ENCODE measurements at places on chromosomes 13 and 19. TPM values are rescaled to one million over a fixed set of nuclear protein-coding genes. Genes with fewer than 3 reads are reported as not detected.

DNA sequence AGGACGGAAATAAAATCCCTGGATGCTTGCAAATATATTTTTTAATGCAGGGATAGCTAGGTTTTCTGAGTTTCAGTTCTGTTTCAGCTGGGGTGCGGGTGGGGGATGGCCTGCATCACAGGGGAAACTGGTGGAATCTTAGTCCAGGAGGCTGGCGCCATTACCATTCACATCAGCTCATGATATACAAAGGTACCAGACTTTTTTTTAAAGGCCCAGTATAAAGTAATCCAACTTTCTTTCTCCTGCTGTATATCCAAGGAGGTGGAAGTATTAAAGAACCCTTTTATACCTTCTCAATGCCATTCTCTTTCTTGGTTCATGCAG is 343.8 kb downstream of the KCNRG start:
- H3K27me3 ChIP-seq = peaks cover 4% of the 10 kb centered on the region
- DNase-seq = no peak

DNA sequence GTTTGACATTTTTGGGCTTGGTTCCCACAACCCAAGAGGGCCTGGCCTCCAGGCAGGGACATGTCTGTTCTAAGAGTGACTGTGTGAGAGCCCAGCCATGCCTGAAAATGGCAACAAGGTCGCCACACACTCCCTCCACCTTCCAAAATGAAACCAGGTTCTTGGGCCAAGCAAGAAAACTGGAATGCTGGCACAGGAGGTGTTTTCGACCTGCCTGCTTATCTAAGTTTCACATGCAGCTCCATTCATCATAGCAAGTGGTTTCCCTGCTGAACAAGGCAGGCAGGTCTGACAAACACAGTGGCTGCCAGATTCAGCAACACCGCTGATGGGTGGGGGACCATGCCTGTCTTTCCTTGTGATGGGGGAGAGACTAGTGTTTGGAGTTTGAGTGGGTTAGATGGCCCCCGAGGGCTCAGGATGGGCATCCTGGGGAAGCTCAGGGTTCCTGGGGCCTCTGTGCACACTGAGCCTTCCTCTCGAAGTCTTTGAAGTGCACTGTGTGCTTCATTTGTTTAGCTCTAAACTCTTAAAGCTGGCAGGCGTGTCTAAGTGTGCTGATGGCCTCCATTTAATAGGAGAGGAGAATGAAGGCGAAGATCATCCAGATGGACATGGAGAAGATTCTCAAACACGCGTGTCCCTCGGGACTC is 17.9 kb upstream of the GAS6 start:
- no peak for DNase-seq
- no peak overlapping the region for H3K27ac ChIP-seq
- peaks cover 13% of the 10 kb centered on the region for H3K4me1 ChIP-seq
- H3K27me3 ChIP-seq = no peaks in the 10 kb centered on the region

- H3K4me1 ChIP-seq = peaks cover 1% of the 10 kb centered on the region
- H3K27ac ChIP-seq = no peak overlapping the region
- H3K4me3 ChIP-seq = no peak overlapping the region
- no peaks in the 10 kb centered on the region for H3K36me3 ChIP-seq
- no peak for DNase-seq
Observed at GRCh38 chr13:25948910-25949309, 102.9 kb downstream of the SHISA2 start.

GRCh38 chr13:106996867-106997618 is 429.1 kb upstream of the ARGLU1 start:
- H3K36me3 ChIP-seq = no peaks in the 10 kb centered on the region
- no peaks in the 10 kb centered on the region for H3K4me1 ChIP-seq
- H3K4me3 ChIP-seq = no peak overlapping the region
- no peak overlapping the region for H3K27ac ChIP-seq

- peaks cover 22% of the 10 kb centered on the region for H3K36me3 ChIP-seq
- H3K4me1 ChIP-seq = peaks cover 13% of the 10 kb centered on the region
- peak overlapping the region; percentile 97 for H3K27ac ChIP-seq
- H3K27me3 ChIP-seq = no peaks in the 10 kb centered on the region
- H3K4me3 ChIP-seq = peak overlapping the region; percentile 95
Observed at GRCh38 chr19:20999731-21000352, 20.6 kb upstream of the ZNF430 start.

DNA sequence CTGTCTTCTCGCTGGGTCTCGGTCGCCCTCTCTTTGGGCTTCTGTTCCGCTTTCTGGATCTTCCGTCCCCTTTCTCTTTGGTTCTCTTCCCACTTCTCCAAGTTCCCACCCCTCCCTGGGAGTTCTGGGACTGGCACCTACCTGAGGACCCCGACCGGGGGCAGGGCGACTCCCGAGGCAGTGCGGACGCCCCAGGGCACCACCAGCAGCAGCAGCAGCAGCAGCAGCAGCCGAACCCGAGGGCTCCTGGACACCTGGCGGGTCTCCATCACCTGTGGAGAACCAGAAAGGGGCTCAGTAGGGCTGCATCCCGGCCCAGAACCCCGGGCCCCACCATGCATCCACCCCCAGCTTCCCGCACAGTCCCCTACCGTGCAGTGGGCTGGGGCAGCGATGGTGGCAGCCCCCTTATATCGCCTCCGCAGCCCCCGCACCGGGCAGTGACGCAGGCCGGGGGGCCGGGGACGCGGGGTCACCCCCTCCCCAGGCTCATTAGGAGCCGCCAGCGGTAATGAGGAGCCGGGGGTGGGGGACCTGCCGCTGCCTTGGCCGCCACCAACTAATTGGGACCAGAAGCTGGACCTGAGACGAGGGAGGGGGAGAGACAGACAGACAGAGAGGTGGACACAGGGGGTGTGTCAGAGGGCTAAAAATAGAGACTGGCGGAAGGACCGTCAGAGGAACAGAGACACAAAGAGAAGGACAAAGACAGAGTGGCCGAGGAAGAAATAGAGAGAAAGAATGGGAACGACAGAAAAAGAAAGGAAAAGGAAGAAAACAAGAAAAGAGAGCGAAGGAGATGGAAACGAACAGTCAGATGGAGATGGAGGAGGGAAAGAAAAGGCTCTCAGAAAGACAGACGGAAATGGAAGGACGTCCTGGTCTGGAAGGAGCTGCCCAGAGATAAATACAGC is at the start of gene PTH2:
Gene PTH2, minus strand, starts transcription at position 371 of the 914 bp plus-strand sequence. Its CDS starts 102 bp downstream, at position 269.
- no peaks in the 10 kb centered on the region for H3K36me3 ChIP-seq
- peak within 1 kb of the TSS; percentile 74 for H3K4me3 ChIP-seq
- no peak for DNase-seq

CEACAM4 gene
- total RNA-seq = not detected

DNA sequence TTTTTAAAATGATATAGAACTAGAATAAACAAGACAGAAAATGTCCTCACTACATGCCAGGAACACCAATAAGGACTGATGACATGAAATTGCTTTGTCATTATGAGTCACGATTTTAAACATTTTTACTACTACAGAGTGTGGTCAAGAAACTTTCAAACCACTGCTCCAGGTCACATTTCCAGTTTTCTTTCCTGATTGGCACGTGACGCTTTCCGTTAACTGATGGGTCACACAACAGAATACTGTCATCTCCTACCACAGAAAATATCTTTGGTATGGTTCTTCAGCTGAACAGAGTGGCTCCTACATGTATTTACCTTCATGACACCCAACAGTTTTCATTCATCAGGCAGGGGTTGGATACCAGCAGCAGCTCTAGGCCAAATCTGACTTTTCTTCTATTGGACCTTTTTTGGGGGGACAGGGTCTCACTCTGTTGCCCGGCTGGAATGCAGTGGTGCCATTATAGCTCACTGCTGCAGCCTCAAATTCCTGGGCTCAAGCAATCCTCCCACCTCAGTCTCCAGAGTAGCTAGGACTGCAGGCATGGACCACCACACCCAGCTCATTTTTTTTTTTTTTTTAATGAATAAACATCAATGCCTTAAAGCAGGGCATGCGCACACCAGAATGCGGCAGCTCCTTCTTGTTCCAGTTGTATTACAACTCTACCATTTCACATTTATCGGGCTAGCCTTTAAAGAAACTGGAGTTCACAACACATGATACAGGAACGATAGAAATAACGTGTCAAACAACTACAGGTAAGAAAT is 147.4 kb downstream of the RNF17 start:
- no peak overlapping the region for H3K4me3 ChIP-seq
- DNase-seq = no peak
- no peak overlapping the region for H3K27ac ChIP-seq
- H3K4me1 ChIP-seq = peaks cover 7% of the 10 kb centered on the region

LGALS16 gene
- total RNA-seq = not detected

GRCh38 chr13:40399756-40400155 is 266.7 kb downstream of the FOXO1 start:
- H3K36me3 ChIP-seq = peaks cover 4% of the 10 kb centered on the region
- H3K27ac ChIP-seq = no peak overlapping the region
- H3K27me3 ChIP-seq = no peaks in the 10 kb centered on the region
- no peak for DNase-seq
- no peak overlapping the region for H3K4me3 ChIP-seq

GRCh38 chr13:30128095-30128494 is 179.3 kb downstream of the KATNAL1 start:
- H3K36me3 ChIP-seq = no peaks in the 10 kb centered on the region
- H3K4me1 ChIP-seq = peaks cover 7% of the 10 kb centered on the region
- no peak for DNase-seq
- peaks cover 10% of the 10 kb centered on the region for H3K27me3 ChIP-seq

- peaks cover 26% of the 10 kb centered on the region for H3K36me3 ChIP-seq
- no peak for DNase-seq
- H3K27me3 ChIP-seq = no peaks in the 10 kb centered on the region
- H3K4me1 ChIP-seq = peaks cover 14% of the 10 kb centered on the region
- peak overlapping the region; percentile 68 for H3K27ac ChIP-seq
Observed at GRCh38 chr19:30006207-30006606, 64.2 kb downstream of the URI1 start.

ZNF540 gene
- total RNA-seq = 8.2 TPM

CFAP97D2 gene
- 0.22 TPM for total RNA-seq
